Right hindlimb (tissue), 1 donor: ENCODE measurements at places on chromosomes 2 and 18.

DNA sequence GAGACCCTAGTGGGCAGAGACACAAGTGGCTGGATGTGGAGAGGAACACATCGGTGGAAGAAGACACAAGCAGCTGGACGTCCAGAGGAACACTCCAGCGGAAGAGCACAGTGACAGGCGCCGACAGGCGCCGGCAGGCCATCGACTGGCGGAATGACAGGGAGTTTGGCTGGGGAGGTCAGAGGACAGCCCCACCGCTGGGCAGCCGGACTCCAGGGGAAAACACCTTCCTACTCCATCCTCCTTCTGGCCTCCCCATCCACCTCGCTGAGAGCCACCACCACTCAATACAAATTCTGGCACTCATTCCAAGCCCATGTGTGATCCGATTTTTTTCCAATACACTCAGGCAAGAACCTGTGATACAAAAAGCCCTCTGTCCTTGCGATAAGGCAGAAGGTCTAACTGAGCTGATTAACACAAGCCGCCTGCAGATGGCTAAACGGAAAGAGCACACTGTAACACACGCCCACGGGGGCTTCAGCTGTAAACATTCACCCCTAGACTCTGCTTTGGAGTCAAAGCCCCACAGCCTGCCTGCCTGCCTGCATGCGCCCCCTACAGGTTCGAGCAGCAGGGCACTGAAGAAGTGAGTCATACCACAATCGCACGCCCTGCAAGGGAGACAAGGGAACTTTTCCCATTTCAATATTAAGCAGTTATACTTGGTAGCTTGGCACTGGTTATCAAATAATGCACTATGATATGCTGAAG lies 50.2 kb upstream of the LRP1B start:
- no peak for DNase-seq

- DNase-seq = no peak
These were observed 2.6 kb downstream of the IL1RL1 start for GRCh38 chr2:102313950-102314349.

- no peak for DNase-seq
These were observed 1073.9 kb upstream of the CDH2 start for GRCh38 chr18:29250843-29251242.

DNA sequence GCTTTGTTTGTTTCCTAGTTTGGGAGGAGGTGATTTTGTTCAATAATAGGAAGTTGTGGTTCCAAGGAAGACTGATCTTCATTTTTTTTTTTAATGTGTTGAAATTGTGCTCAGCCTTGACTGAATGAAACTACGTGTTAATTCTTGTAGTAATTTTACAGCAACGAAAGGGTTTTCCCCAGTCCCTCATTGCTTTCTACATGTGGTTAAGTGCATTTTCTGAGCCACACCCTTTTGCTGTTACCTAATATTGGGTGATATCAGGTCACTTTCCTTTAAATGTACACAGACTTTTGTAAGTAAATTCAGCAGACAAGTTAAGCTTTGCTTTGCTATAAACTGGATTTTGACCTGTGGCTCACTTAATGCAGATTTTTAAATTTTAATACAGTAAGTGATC lies 73.6 kb downstream of the OTX1 start:
- no peak for DNase-seq

DNA sequence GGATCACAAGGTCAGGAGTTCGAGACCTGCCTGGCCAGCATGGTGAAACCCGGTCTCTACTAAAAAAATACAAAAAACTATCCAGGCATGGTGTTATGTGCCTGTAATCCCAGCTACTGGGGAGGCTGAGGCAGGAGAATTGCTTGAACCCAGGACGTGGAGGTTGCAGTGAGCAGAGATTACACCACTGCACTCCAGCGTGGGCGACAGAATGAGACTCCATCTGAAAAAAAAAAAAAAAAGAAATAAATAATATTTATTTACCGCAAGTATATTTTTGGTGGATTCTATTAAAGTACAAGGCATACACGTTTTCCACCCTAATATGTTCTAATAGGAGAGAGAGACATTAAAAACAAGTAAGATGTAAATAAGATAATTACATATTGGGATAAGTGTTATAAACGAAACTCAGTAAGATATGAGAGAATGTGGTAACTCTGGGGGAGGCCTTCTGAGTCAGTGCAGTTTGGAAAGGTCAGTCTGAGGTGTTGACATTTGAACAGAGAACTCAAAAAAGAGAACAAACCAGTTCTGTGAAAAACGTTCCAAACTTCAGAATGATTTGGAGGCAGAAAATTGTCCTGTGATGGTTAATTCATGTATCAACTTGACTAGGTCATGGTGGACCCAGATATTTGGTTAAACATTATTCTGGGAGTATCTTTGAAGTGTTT lies 8.8 kb upstream of the POLI start:
- no peak for DNase-seq

DNA sequence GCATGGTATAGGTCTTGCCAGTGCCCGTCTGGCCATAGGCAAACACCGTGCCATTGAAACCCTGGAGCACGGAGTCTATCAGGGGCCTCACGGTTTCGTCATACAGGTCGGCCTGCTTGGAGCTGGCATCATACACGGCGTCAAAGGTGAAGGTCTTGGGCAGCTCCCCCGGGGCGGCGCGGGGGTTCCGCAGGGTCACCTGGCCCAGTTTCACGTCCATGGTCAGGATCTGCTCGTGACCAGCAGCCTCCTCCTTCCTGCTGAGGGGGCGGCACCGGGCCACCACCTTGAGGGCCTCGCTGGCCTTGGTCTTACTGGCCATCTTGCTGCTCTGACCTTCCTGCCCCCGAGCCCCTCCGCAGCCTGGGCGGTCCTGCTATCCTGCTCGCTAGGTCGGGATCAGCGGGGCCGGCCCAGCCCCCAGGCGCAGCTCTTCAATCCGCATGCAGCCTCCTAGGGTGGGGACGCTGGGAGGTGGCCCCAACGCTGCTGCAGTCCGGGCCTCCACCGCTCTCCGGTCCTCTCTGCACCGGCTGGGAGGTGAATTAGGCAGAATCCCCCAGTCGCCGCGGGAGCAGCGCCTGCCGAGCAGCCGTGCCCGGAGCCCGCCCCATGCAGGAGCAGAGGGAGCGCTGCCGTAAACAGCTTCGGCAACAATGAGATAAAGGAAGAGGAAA lies 563 bp downstream of the KIF3C start:
- no peak for DNase-seq

DNA sequence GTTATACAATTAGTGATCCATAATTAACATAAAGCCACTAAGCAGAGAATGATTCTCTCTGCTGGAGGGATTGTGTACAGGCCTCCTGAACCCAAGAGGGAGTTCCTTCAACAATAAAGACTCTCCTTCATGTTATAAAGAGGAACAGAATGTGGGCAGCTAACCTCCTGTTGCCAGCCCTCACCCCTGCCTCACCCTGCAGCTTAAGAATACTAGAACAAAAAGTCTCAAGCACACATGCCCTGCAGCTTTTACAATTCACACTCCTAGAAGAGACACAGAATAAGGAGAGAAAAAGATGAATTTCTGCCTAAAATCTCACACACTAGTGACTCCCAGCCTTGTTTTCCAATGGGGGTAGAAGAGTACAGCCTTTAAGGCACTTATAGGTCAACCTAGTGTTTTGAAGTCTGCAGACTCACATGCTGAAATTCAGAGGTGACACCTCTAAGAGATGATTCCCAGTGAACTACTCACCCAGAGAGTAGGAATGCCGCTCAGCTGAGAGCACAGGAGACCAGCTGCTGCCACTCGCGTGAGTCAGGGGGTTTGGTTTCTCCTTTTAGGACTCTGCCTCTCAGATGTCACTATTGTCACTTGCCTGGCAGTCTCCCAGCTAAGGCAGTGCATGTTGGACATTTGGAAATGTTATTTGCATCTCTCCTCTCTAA lies 32.5 kb upstream of the IL1RL1 start:
- DNase-seq = no peak

GRCh38 chr2:232027530-232027929 lies 66.0 kb downstream of the DIS3L2 start:
- no peak for DNase-seq

GRCh38 chr2:65630643-65631042 lies 198.2 kb upstream of the SPRED2 start:
- DNase-seq = no peak

- no peak for DNase-seq
These were observed 39.8 kb downstream of the ADCYAP1 start for GRCh38 chr18:944440-944839.

DNA sequence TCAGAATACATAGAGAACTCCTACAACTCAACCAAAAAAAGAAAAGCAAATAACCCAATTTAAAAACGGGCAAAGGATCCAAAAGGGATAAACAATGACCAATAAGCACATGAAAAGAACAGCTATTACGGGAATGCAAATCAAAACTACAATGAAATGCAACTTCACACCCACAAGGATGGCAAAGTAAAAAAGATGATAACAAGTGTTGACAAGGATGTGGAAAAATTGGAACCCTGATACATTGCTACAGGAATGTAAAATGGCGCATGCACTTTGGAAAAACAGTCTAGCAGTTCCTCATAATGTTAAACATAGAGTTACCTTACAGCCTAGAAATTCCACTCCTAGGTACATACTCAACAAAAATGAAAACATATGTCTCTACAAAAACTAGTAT lies 4.7 kb downstream of the EXOC6B start:
- no peak for DNase-seq

GRCh38 chr18:5975111-5976002 lies 80.0 kb upstream of the TMEM200C start:
- DNase-seq = no peak

DNA sequence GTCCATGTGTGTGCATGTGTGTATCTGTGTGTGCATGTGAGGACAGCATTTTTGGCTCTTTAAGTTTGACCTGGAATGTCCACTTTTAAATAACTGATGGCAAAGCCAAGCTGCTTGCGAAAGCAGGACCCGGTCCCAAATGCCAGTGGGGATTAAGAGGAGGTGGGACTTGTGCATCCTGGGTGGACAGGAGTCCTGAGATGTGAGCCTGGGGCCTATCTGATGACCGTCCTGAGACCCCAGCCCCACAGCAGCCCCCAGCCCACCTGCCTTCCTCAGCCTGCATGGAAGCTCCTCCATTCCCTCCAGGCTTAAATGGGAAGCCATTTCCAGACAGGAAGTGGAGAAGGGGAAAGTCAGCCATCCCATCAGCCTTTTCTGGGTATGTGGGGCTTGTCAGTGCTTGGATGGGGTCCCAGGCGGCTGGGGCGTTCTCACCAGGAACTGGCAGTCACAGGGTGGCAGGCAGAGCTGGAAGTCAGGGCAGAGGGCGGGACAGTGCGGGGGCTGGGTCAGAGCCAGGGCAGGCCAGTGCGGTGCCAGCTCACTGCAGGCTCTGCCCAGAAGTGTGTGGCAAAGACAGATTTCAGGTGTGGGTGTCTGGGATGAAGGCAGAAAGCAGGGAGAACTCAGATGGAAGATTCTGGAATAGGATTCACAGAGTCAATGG lies 117.8 kb downstream of the ACKR3 start:
- peak; percentile 46 for DNase-seq

DNA sequence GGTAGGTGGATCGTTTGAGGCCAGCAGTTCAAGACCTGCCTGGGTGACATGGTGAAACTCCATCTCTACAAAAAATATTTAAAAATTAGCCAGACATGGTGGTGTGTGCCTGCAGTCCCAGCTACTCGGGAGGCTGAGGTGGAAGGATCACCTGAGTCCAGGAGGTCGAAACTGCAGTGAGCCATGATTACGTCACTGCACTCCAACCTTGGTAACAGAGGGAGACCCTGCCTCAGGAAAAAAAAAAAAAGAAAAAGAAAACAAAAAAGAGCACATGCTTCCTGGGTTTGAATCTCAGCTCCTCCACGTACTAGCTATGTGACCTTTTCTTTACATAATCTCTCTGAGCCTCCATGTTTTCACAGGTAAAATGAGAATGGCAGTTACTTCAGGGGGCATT lies 107.5 kb upstream of the STPG4 start:
- no peak for DNase-seq

DNA sequence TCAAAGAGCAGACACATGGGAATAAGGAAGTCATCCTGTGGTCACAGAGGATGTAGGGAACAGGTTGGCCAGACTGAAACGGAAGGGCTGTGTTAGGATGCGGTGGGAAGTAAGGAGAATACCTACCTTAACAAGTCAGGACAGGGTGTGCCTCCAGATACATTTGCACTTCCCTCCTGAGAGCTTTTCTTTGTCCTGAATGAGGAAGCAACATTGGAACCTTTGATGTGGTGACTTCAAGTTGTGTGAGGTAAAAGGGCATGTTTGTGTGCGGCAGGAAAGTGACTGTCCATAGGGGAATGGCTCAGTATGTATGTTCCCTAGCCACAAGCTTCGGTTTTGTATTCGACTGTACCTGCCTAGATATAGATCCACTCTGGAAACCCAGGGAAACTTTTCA lies 24.9 kb upstream of the LRRTM1 start:
- DNase-seq = no peak

DNA sequence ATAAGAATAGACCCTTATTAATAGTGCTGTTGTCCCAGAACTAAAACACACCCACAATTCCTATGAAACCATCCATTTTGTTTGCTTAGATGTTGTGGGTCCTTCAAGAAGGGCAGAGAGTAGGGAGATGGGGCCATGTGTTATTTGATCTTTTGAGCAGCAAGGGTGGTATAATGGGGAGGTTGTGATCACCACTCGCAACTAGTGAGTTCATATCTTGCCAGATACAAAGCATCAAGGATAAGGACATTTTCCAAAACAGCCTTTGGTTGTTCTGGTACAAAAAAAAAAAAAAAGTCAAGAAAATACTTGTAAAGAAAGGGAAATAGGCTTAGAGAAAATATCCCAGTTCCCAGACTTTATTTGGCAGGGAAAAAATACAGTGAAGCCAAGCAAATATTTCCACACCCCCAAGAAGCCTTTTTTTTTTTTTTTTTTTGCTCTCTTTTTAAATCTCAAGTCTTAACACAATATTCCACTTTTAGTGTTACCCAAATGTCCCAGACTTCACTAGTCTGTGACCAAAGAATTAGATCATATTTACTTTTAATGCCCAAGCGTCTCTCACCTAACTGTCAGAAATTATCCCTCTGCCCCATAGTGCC lies 54.1 kb downstream of the ANTXR1 start:
- DNase-seq = no peak

- no peak for DNase-seq
These were observed 10.6 kb downstream of the CFLAR start for GRCh38 chr2:201126308-201127151.

GRCh38 chr2:99485824-99486223 lies 4.0 kb downstream of the REV1 start:
- no peak for DNase-seq

GRCh38 chr2:233093166-233093448 lies 33.0 kb downstream of the INPP5D start:
- no peak for DNase-seq

DNA sequence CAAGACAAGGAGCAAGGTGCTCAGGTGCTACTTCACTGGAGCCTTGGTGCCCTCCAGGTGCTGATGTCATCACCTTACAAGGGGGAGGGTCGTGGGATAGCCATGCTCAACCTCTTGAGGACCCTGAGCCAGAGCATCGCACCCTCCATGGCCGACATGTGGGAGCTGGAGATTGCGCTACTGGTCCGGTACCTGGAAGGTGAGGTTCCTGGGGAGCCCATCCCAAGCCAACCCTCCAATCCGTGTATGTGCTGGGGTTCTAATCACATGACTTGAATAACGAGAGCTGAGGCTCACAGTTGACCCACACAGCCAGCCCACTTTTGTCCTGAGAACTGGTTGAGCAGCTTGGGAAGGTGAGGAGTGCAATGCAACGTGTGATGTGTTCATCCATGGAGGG lies 25.9 kb downstream of the MROH2A start:
- DNase-seq = peak; percentile 6

- no peak for DNase-seq
These were observed 124.9 kb downstream of the DAW1 start for GRCh38 chr2:227996366-227996765.

- no peak for DNase-seq
These were observed 33.4 kb upstream of the ZNF396 start for GRCh38 chr18:35410561-35410960.

- peak; percentile 71 for DNase-seq
These were observed 56.5 kb upstream of the CREB1 start for GRCh38 chr2:207473049-207473930.

- DNase-seq = no peak
These were observed 1079.8 kb upstream of the ZEB2 start for GRCh38 chr2:145599756-145600155.
